Epithelial cell of prostate (primary cell): ENCODE measurements at places on chromosomes 6 and 20.

DNA sequence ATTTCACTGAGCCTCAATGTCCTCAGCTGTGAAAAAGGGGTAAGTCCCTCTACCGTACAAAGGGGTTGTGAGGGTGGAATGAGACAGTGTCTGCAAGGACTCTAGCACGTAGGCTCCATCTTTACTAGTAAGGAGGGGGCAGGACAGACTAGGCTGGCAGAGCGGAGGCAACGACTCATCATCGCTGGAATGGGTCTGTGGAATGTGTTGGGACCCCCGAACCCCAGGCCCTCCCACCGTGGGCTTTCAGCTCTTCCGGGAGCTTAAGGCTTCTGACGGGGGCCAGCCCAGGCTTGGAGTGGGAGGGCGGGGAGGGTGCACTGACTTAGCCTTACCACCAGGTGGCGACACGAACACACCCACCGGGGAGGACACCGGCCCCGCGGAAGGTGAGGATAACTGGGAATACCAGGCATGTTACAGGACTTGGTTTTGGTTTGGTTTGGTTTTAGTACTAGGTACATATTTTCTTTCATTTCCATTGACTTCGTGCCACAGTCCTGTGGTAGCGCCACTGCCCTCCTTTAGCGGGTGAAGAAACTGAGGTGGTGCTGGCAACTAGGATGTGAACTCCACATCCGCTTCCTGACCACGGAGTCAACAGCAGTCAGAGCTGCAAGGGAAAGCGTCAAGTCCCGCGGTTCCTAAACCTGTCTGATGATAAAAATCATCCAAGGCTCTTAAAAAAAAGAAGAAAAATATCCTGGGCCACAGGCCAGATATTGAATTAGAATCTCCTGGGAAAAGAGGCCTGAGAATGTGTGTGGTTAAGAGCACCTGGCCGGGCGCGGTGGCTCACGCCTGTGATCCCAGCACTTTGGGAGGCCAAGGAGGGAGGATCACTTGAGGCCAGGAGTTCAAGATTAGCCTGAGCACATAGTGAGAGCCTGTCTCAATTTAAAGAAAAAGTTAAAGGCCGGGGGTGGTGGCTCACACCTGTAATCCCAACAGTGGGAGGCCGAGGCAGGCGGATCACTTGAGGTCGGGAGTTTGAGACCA is 10.3 kb upstream of the TULP1 start:
- no peak for DNase-seq

- peak; percentile 94 for DNase-seq
Observed at GRCh38 chr6:101614774-101615173, 221.3 kb downstream of the GRIK2 start.

DNA sequence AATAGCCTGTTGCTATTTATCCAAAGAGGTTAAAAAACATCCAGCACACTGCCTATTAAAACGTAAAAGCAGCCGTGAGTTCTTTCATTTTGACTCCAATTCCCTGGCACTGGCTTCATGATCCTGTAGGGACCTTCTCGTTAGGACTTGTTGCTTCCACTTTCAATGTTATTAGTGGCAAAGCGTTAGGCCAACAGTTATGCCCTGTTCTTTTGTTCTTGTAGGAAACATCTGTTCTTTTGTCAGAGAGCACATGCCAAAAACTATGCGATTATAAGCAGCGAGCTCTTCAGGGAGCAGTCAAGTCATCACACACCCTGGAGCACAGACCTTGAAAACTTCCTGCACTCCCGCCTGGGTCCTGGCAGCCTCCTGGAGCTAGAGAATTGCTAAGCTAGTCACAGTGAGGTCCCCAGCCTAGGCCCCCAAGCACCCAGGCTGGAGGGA is 609.5 kb upstream of the ARID1B start:
- DNase-seq, result no peak

DNA sequence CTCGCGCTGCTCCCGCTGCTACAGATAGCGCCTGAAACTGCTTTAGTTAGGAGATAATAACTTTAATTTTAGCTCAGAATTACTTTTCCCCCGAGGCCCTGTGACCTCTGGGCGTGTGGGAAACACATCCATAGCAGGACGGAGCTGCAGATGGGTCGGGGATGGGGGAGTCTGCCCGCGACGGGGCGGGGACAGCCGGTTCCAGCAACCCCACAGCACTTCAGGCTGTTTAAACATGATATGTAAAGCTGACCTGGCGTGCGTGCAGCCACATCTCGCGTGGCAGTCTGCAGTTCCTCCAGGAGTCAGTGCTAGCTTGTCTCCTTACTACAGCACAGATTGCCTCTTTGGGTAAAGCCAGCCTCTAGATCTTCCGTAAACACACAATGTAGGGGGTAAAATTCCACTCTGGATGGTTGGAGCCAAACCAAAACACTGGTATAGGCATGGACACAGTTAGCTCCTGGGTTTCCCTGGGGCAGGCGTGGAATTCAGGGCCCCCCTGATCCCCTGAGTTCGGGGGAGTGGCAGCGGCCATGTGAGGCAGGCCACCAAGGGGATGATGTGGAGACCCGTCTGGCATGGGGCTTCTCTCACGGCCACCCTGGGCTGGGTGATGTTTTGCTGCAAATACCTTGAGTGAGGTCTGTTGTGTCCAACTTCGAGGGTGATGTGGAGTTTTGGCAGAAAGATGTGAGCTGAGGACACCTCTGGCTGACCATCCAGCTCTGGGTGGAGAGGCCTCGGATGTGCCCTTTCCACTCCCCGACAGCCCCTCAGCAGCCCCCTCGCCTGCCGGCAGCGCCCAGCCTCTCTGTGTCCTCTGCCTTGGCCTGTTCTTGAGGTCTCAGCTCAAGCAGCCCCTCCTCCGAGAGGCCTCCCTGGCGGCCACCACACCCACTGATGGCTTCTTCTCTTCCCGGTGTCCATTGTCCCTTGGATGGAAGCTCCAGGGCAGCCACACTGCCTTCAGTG is 214.5 kb downstream of the TAF4 start:
- DNase-seq, result no peak

GRCh38 chr6:112576423-112576822 is 229.3 kb downstream of the RFPL4B start:
- no peak for DNase-seq

DNA sequence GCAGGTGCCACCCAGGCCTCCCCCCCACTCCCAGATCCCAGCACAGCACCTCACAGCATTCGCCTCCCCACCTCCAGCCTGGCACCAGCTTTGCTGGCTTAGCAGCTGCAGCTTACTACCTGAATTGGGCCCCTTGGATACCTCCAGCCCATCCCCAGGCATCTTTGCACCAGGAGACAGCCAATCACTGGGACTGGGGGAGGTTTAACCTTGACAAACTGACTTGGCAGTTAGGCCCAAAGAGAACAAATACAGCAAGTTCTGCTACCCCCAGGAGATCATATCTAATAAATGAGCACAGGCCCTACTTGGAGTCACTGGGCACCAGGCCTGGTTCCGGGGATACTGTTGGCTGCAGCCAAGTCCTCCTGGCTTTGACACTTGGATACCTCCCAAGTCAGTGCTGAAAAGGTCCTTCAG is 8.8 kb downstream of the PDRG1 start:
- no peak for DNase-seq

DNA sequence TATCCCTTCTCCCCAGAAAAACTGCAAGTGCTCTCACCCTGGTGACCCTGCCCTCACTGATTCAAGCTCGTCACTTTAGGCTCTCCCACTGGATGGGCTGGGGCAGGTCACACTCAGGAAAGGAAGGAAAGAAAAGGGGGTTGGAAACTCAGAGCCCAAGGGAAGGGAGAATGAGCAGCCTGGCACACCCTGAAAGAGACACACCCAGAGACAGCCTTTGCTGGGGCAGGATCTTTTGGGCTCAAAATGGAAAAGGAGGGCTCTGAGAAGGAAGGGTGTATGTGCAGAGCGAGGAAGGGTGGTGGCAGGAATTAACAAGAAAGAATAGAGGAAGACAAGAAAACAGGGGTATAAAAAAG is 2.5 kb downstream of the PPP1R18 start:
- no peak for DNase-seq

DNA sequence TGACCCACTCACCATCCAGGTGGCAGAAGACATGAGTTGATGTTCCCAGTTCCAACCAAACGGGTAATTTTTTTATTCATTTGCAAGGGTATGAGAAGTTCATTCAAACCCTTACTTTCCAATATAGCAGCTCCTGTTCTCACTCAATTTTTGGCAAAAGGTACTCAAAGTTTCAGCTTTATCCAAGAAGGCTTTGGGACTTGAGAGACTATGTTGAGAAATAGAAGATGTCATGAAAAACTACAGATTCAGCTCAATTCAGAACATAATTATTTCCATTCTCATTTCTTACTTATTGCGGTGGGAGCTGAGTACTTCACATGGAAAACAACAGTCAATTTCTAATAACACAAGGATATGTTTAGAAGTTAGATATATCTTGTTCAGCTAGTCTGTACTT is 162.3 kb downstream of the FNDC1 start:
- no peak for DNase-seq

DNA sequence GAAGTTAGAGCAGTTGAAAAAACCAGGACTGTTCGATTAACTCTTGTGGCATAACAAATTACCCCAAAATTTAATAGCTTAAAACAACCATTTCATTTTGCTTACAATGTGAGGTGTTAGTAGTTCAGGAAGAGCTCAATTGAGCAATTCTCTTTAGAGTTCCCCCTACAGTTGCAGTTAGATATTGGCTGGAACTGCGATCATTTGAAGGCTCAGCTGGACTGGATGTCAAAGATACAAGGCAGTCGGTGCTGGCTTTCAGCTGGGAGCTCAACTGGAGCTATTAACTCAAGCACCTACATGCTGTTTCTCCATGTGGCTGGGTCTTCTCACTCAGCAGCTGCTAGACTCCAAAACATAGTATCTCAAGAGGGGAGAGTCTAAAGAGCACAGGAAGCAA is 96.0 kb upstream of the LOC128125822 start:
- DNase-seq, result no peak

- DNase-seq, result no peak
Observed at GRCh38 chr20:36092398-36093024, 62.0 kb upstream of the EPB41L1 start.

DNA sequence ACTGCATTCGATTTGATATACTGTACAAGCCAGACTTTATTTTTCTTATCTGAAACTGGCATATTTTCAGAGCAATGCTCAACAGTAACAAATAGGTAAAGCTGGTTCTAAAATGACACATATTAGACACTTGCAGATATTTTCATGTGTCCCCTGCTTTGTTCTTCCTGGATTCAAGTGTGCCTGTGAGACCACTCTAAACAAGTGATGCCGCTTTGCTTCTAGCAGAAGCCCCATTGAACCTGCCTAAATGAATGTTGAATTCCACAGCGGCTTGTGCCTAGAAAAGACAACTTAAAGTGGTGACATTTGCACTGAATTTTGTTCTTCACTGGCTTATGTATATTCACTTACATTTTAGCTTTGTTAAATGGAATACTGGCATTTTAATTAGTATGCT is 115.7 kb downstream of the AKAP7 start:
- no peak for DNase-seq

GRCh38 chr20:49285233-49285668 is 7.4 kb upstream of the ZNFX1 start:
- DNase-seq, result no peak

GRCh38 chr6:138161338-138162110 is at the start of gene ARFGEF3:
Gene ARFGEF3 (plus strand): TSS chr6:138161939. CDS start chr6:138162087, 148 bp downstream.
- no peak for DNase-seq

- DNase-seq, result no peak
Observed at GRCh38 chr20:42963796-42964195, 225.9 kb downstream of the PTPRT start.

- no peak for DNase-seq
Observed at GRCh38 chr6:132107896-132108295, 156.7 kb upstream of the CCN2 start.

DNA sequence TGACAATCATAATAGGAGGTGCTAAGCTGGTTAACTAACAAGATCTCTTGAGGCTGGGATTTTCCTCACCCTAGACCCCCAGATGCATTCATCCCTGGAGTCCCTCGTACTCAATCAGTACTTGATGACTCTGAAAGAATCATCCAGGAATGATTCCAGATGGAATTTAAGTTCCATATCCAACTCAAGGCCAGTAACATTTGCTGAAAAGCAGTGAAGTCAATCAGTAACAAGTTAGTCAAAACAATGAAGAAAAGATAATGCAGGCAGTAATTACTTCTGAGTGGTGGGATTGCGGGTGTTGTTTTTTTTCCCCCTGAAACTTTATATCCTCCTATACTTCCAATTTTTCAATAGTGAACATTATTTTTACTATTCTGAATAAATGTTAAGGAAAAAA is 18.6 kb downstream of the GMDS start:
- DNase-seq, result no peak

GRCh38 chr20:45946149-45946970 is 11.9 kb downstream of the PCIF1 start:
- no peak for DNase-seq

DNA sequence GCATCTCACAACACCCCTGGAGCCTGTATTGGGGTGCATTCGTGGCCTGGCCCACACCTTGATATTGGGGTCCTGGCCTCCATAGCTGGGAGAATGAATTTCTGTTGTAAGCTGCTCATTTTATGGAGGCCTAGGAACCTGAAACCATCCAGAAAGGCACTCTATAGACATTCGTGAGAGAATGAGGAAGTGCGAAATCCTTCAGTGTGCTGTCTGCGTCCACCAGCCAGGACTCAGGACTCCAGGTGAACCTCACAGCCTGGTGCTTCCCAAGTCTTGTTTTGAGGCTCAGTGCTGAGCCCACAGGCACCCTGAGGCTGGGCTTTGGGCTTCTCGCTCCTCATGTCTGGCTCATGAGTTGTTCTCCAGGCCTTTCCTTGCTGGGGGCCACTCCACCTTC is 11.9 kb upstream of the RBBP8NL start:
- no peak for DNase-seq

GRCh38 chr6:149060300-149060984 is 257.1 kb upstream of the TAB2 start:
- DNase-seq, result no peak

DNA sequence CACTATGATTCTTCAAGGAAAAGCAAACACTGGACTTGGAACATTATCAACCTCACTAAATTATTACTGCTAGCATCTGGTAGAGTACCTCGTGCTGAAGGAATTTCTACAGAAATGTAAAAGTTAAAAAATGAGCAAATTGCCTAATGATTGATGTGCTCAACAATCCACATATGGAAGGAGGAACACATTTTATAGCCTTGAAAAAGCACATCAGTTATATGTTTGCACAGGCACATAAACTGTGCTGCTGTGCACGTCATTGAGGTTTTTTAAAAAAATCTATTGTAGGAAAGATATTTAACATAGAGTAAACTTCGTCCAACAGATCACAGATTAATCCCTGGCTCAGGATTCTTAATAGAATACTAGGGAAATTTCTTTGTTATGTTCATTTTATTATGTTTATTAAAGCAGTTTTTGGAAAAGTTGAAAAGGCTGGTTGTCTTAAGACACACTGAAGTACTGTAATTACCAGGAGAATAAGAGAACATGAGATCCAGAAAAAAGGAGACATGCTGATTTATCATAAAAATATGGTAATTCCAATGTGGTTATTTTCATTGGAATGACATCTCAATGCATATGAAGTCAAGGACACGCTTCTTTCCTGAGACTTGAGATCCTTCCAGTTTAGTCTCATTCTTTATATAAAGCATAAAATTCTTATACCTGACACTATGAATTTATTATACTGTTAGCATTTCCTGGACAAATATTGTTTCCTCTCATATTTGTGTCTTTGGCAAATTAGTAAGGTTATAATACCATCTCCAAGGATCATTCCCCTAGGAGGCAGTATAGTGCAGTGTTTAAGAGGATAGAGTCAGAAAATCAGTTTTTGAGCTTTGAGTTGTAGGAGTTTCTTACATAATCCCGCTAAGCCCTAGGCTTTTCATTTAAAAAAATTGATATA is 511.1 kb downstream of the TENT5A start:
- no peak for DNase-seq
